RWPE2 (cell line): ENCODE measurements at places on chromosomes 16 and 17.

DNA sequence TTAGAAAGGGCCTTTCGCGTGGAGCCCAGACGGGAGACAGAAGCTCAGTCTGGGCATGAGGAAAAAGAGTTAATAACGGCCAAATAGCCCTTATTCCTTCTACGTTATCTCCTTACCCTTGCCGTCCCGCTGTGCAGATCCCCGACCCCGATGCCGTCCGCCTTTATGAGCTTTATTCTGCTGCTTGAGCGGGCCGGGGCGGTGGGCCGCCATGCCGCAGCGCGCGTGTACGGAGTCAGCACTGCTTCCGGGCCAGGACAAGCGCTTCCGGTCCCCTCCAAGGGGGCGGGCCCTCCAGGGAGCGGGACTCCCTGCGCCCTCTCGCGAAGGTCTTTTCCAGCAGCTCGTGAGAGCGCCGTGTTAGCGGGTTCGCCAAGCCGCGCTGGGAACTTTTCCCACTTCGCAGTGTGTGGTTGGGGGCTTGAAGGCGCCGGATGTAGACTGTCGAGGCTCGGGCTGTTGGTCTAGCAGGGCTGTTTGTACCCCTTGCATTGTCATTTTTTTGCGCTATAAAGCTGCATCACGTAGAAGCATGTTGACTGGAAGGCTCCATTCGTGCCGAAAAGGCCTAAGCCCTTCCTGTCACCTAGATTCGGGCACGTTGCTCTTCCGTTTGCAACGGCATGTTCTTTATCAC is at the start of gene TSR1:
Gene TSR1, minus strand, starts transcription at position 243 of the 637 bp plus-strand sequence. Its CDS starts 30 bp downstream, at position 213.
- H3K4me3 ChIP-seq: peak within 1 kb of the TSS; percentile 82
- H3K36me3 ChIP-seq: peaks cover 50% of the 10 kb centered on the region

- H3K36me3 ChIP-seq: no peaks in the 10 kb centered on the region
- peak; percentile 59 for DNase-seq
- H3K4me1 ChIP-seq: peaks cover 16% of the 10 kb centered on the region
- no peak overlapping the region for H3K4me3 ChIP-seq
- H3K27me3 ChIP-seq: no peaks in the 10 kb centered on the region
Measured at GRCh38 chr16:2842340-2843000, 12.4 kb downstream of the ZG16B start.

- H3K4me3 ChIP-seq: no peak overlapping the region
- H3K27me3 ChIP-seq: no peaks in the 10 kb centered on the region
- no peak overlapping the region for H3K27ac ChIP-seq
- H3K36me3 ChIP-seq: no peaks in the 10 kb centered on the region
- no peaks in the 10 kb centered on the region for H3K4me1 ChIP-seq
Measured at GRCh38 chr17:72822358-72823023, 270.0 kb downstream of the SLC39A11 start.

DNA sequence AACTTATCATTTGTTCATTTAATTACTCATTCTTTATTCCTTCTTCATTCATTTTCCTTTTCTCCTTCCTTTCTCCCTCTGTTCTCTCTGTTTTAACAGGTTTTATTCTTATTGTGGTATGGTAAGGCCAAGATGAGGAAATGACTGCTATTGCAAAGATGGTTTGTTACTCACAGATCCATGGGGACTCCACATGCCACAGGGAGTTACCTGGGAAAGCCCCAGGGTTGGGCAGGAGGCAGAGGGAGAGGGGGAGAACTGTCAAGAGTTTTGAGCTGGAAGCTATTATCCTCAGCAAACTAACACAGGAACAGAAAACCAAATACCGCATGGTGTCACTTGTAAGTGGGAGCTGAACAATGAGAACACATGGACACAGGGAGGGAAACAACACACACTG is 453.3 kb downstream of the WWOX start:
- H3K27me3 ChIP-seq: no peaks in the 10 kb centered on the region
- no peak overlapping the region for H3K4me3 ChIP-seq
- no peak overlapping the region for H3K27ac ChIP-seq
- DNase-seq: no peak

GRCh38 chr17:77189148-77189547 is 48.4 kb downstream of the SEC14L1 start:
- DNase-seq: no peak
- peaks cover 23% of the 10 kb centered on the region for H3K36me3 ChIP-seq
- no peak overlapping the region for H3K27ac ChIP-seq
- no peaks in the 10 kb centered on the region for H3K27me3 ChIP-seq
- H3K4me3 ChIP-seq: no peak overlapping the region

- H3K36me3 ChIP-seq: no peaks in the 10 kb centered on the region
- no peak overlapping the region for H3K4me3 ChIP-seq
- no peak for DNase-seq
- no peaks in the 10 kb centered on the region for H3K4me1 ChIP-seq
- no peaks in the 10 kb centered on the region for H3K27me3 ChIP-seq
Measured at GRCh38 chr17:28865946-28866752, 11.3 kb downstream of the ERAL1 start.

DNA sequence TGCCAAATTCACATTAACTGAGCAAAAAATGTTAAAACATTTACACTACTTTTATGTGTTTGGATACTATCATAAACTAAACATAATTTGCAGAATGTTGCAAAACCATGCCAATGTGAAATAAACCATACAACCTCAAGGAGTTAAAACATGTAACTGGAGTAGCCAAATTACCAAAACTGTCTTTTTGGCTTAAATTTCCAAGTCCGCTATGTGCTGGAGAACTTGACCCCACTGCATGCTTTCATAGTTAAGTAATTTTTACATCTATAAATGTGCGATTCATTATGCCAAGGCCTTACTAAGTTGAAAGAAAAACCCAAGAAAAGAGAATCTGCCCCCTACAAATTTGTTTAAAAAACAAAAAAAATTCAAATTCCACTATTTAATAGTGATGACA is 28.2 kb downstream of the BRD7 start:
- DNase-seq: no peak
- no peak overlapping the region for H3K27ac ChIP-seq
- no peaks in the 10 kb centered on the region for H3K27me3 ChIP-seq
- H3K36me3 ChIP-seq: peaks cover 79% of the 10 kb centered on the region
- H3K4me1 ChIP-seq: no peaks in the 10 kb centered on the region

DNA sequence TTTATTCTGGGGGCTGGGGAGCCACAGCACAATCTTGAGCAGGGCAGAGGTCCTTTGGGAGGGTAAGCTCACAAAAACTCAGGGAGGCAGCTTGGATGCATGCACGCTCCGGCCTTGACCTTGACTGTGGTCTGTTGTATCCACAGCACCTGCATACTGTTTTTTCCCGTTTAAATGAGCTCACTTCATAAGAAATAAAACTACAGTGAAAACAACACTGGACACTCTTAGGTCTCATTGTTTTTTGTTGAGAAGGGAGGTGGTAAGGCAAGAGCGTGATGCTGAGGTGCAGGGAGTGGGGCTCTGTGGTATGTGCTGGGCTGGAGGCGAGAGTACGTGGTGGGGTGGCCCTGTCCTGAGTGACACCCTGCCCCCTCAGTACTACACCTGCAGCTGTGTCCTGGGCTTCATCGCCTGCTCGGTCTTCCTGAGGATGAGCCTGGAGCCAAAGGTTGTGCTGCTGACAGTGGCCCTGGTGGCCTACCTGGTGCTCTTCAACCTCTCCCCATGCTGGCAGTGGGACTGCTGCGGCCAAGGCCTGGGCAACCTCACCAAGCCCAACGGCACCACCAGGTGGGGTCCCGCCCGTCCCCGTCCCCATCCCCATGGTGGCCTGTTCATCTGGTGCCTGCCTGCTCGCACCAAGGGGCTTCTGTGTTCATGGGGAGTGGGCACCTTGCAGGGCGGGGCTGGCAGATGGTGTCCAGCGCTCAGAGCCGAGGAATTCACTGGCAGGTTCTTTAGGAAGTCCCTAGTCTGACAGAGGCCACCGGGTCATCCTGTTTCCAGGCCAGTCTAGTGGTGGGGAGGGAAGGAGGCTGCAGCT is 44.2 kb downstream of the ADCY7 start:
- H3K27me3 ChIP-seq: no peaks in the 10 kb centered on the region
- no peak overlapping the region for H3K27ac ChIP-seq
- no peaks in the 10 kb centered on the region for H3K4me1 ChIP-seq
- H3K4me3 ChIP-seq: no peak overlapping the region
- H3K36me3 ChIP-seq: peaks cover 17% of the 10 kb centered on the region

DNA sequence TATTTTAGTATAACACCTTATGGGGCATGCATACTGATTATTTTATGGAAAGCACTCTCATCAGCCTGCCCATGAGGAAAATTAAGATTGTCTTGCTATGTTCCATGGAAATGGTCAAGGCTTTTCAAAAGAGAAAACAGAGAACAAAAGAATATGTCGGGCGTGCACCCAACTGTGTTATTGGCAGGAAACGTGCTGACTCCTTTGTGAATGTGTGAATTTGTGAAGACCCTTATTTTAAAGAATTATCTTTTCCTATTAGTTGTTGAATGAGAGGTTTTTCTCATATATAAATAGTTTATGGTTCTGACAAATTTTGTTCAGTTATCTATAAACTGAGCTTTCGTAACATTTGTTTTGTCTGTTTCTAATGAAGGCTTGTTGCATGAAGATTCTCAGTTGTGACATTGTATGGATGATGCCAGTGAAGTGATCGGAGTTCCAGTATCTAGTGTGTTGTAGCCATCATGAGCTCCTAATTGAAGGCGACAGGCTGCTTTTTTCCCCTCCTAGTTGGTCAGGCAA is 180.0 kb downstream of the BCAS3 start:
- DNase-seq: no peak
- no peaks in the 10 kb centered on the region for H3K4me1 ChIP-seq
- H3K36me3 ChIP-seq: no peaks in the 10 kb centered on the region
- no peak overlapping the region for H3K27ac ChIP-seq
- H3K4me3 ChIP-seq: no peak overlapping the region

GRCh38 chr16:89476811-89477261 is 13.5 kb downstream of the ANKRD11 start:
- H3K27me3 ChIP-seq: no peaks in the 10 kb centered on the region
- peak overlapping the region; percentile 88 for H3K27ac ChIP-seq
- peaks cover 18% of the 10 kb centered on the region for H3K36me3 ChIP-seq
- H3K4me3 ChIP-seq: no peak overlapping the region

- H3K36me3 ChIP-seq: no peaks in the 10 kb centered on the region
- DNase-seq: no peak
- H3K4me3 ChIP-seq: no peak overlapping the region
Measured at GRCh38 chr16:17194190-17194780, 276.5 kb downstream of the XYLT1 start.

- no peak overlapping the region for H3K27ac ChIP-seq
- peaks cover 21% of the 10 kb centered on the region for H3K4me1 ChIP-seq
- no peaks in the 10 kb centered on the region for H3K27me3 ChIP-seq
Measured at GRCh38 chr17:57407287-57408070, 151.2 kb downstream of the MSI2 start.

DNA sequence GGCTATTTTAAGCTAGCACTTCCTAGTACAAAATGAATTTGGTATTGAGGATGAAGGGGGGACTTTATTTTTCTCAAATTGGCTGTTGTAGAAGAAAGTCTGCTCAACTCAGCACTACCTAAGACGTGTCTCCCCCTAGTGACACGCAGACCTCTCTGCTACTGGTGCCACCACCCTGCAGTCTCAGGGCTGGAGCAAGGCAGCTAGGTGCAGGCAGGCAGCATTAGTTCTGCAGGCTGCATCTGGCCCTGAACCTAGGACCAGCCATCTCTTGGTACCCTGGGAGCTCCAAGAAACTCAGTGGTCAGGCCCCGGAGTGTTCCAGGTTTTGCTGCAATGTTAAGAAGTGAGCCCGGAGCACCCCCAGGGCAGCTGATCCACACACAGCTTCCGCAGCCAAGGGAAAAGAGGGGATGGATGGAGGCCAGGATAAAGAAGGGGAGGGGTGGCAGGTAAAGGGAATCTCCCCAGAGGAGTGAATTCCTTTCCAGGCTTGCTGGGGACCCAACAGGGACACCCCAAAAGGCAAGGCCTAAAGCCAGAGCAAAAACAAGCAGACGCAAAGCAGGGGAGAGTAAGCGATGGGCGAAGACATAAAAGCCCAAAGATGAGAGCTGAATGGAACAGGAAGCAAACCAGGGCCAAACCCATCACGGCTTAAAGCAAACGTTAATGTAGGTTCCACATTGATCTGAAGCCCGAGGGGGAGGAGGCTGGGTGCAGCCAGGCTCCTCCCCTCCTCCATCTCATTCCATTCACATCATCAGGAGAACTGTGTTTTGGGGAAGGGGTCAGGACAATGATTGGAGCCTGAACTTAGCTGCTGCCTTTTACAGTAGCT is 200.5 kb downstream of the ZFHX3 start:
- no peaks in the 10 kb centered on the region for H3K36me3 ChIP-seq
- H3K4me1 ChIP-seq: peaks cover 10% of the 10 kb centered on the region
- H3K4me3 ChIP-seq: no peak overlapping the region
- H3K27ac ChIP-seq: no peak overlapping the region
